ENCODE measurements at places on chromosomes 16 and 17.

- no peak for DNase-seq
These were observed 215.2 kb downstream of the CPPED1 start for GRCh38 chr16:12588510-12588909.

DNA sequence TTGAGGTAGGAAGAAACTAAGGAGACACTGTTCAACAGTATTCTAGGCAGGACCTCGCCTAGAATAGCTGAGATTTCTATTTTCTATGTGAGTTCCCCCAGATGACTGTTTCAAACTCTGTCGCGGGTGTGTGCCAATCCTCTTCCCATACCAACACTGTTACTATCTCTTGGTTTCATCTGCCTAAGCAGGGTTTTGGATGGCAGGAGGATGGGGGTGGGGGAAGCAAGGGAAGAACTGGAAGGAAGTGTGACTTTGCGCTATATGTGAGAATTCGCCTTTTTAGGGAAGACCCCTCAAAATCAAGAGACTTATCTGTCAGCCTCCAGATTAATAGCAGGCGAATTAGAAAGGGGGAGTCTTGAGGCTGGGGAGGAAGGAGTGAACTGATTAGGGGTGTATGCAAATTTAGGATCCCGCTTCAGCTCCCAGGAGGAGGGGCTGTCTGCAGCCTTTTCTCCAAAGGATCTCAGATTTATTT lies 521 bp upstream of the G6PC3 start:
- no peak for DNase-seq

GRCh38 chr16:74034862-74035261 lies 261.8 kb upstream of the PSMD7 start:
- peak; percentile 55 for DNase-seq

- DNase-seq = peak; percentile 61
These were observed 98.9 kb upstream of the CDC42EP4 start for GRCh38 chr17:73410586-73411312.

DNA sequence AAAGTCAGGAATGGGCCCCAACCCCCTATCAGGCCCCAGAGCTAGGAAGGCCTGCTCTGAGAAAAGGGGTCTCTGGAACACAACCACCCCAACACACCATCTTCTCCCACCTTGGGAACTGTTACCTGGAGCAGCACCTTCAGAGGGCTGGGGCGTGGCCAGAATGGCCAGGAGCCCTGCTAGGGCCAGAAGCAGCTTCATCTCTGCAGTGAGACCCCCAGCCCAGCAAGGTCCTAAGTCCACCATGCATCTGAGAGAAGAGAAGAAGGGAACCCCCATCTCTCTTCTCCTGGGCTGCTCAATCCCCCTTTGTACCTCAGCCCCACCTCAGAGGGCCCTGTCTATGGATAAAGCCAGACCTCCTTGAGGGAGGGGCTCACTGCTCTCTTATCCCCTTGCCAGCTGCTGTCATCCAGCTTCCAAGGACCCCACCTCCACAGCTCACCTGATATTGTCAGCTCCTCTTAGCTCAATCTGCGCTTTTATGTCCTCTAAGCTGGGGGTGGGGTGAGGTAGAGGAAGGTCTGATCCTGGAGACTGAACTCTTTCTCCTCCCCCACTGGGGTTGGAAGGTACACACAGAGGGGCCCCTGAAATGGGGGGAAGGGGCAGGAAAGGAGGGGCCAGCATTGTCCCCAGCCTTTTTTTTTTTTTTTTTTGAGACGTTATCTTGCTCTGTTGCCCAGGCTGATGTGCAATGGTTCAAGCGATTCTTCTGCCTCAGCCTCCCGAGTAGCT lies at the start of gene MPO:
MPO (minus strand) TSS at position 456 of the 738 bp plus-strand sequence; CDS start at position 279, 177 bp downstream.
- no peak for DNase-seq

DNA sequence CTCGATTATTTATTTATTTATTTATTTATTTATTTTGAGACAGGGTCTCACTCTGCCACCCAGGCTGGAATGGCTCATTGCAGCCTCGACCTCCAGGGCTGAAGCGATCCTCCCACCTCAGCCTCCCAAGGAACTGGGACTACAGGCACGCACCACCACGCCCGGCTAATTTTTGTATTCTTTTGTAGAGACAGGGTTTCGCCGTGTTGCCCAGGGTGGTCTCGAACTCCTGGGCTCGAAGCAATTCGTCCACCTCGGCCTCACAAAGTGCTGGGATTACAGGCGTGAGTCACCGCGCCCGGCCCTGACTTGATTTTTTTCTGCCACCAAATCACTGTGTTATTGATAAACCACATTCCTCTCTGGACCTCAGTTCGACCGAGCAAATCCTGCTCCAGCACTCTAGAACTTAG lies 758 bp upstream of the RPL23A start:
- no peak for DNase-seq

- no peak for DNase-seq
These were observed 233.1 kb upstream of the AXIN2 start for GRCh38 chr17:65794572-65794971.

- no peak for DNase-seq
These were observed 17.3 kb downstream of the RABEP1 start for GRCh38 chr17:5299383-5299782.

DNA sequence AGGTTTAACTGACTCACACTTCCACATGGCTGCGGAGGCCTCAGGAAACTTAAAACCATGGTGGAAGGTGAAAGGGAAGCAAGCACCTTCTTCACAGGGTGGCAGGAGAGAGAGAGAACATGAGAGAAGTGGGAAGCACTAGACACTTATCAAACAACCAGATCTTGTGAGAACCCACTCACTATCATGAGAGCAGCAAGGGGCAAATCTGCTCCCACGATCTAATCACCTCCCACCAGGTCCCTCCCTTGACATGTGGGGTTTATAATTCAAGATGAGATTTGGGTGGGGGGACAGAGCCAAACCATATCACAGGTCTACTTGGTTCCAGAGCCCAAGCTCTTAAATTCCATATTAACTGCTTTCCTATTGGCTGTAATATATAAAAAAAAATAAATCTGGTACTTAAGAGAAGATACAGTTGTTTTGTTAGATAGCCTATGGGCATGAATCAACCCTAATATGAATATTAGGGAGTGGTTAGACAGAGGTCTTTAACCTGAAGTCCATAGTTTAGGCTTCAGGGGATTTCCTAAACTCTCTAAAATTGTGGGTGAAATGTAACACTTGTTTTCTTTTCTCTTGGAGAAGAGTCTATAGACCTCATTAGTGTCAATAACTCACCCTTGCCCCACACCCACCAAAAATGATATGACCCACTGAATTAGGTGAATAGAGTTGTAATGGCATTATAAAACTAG lies 56.7 kb downstream of the SKAP1 start:
- DNase-seq = no peak

GRCh38 chr17:15220785-15221184 lies 44.3 kb downstream of the PMP22 start:
- DNase-seq = no peak

DNA sequence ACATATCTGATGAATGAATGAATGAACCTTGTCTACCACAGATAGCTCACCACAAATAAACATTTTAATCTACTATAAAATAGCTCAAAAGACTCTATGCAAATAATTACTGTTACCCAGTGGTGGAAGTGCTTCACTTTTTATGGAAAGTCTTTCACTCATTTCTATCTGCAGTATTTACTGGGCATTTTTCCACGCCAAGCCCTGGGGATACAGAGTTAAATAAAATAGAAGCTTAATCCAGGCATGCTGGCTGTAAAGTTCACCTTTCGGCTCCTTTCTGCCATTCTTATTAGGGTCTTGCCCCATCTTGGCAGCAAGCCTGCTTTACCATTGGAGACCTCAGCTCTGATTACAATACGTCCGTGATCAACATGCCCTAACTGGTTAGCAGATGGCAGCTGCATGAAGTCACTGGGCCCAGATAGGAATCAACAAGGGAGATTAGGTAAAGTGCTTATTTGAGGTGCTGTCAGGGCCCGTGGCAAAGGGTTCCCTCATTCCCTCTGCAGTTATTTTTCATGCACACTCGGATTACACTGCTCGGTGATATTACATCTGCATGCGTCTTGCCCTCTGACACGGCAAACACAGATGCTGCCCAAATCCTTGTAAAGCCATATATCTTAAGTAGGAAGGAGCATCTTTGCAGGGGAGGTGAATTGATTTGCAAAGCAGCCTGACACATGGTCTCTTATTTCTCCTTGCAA lies 648.9 kb downstream of the WWOX start:
- peak; percentile 17 for DNase-seq

GRCh38 chr17:39636927-39637736 lies at the start of gene STARD3:
STARD3 (plus strand) TSS chr17:39637144; CDS start chr17:39653532, 16,388 bp downstream.
- peak; percentile 93 for DNase-seq

DNA sequence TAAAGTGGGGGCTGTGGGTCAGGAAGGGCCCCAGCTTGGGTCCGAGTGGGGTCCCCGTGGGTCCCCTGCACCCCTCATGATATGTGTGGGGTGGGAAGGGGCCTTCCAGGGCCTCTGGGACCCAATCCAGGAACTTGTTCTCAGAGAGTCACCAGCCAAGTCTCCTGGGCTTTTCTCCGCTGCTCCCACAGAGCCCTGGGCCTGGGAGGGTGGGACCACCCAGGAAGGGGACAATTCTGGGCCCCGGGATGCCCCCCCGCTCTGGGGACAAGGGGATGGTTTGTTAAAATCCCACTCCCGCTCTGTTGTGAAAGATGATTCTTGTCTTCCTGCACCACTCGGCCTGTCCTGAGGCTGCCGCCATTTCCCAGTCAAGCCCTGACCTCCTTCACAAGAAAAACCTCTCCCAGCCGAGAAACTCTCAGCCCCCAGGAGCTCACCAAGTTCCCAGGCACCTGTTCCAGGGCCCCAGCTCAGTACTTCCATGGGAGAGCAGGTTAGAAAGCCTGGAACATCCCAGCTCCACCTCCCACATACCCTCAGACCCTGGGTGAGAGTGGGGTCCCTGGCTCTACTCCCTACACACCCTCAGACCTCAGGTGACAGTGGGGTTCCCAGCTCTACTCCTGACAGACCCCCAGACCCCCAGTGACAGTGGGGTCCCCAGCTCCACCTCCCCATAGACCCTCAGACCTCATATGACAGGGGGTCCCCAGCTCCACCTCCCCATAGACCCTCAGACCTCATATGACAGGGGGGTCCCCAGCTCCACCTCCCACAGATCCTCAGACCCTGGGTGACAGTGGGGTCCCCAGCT lies 75.1 kb downstream of the METRNL start:
- no peak for DNase-seq

- no peak for DNase-seq
These were observed 12.4 kb downstream of the UBALD1 start for GRCh38 chr16:4602331-4602730.

GRCh38 chr16:85614338-85615013 lies 1.4 kb downstream of the GSE1 start:
- DNase-seq = no peak

DNA sequence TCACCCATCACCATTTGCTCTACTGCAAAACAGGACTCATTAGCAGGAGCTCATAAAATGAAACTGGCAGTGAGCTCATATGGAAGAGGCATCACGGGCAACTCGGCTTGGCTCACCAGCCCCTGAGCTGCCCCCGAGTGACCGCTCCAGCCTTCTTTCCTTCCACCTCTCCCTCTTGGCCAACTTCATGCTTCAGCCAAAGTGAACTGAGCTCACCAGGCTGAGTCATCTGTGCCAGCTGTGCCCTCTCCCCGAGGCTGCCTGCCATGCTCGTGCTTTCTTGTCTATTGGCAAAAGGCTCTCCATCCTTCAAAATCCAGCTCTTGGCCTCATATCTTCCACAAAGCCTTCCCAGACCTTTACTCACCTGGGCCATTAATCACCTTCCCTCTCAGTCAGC lies 391.4 kb downstream of the WWOX start:
- DNase-seq = no peak

- DNase-seq = peak; percentile 78
These were observed at the start of gene GLIS2 for GRCh38 chr16:4315186-4316107. GLIS2 (plus strand) TSS chr16:4316067; CDS start chr16:4332281, 16,214 bp downstream.

DNA sequence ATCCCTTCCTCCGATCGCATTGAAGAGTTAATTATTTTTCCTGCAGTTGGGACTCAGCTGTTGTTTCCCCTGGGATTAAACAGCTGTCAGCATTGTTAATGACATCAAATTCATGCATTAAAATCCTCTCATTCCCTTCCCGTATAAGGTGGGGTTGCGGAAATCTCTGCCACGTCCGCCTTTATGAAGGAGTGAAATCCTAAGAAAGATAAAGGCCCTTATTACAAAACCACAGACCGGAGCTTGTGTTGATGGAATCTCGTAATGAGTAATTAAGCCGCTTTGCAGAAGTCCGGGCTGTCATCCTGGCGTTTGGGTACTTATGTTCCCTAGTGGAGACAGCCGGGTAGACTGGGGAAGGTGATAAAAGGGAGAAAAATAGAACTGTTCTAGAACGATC lies 627.6 kb downstream of the MAF start:
- peak; percentile 65 for DNase-seq

- no peak for DNase-seq
These were observed 55.1 kb downstream of the WNT3 start for GRCh38 chr17:46763416-46763815.

- DNase-seq = no peak
These were observed 34.9 kb upstream of the NLRP1 start for GRCh38 chr17:5619088-5619740.

GRCh38 chr16:85995541-85996423 lies 96.8 kb downstream of the IRF8 start:
- DNase-seq = no peak

GRCh38 chr17:77528516-77529327 lies 388.0 kb downstream of the SEC14L1 start:
- DNase-seq = peak; percentile 87

DNA sequence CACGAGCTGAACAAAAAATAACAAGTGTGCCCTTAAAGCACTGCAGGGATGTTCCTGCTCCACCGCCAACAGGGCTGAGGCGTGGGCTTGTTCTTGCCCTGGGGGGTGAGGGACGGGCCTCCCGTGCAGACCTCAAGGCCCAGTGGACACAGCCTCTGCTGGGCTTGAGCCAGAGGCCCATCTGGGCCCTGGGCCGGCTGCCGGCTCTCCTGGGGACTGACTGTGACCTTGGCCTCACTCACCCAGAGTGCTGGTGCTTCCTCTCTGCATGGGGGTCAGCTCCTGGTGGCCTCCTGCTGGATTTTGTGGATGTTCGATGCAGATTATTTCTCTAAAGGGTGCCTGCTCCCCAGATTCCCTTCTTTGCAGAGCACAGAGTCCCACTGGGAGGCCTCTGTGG lies 54.2 kb upstream of the CDR2 start:
- DNase-seq = no peak

- no peak for DNase-seq
These were observed 6.2 kb downstream of the FUS start for GRCh38 chr16:31186176-31186575.

GRCh38 chr16:85172455-85173145 lies 60.3 kb upstream of the CIBAR2 start:
- peak; percentile 81 for DNase-seq

All from retina (tissue), 1 donor.